ENCODE measurements at places on chromosomes 2 and 18. TPM values are rescaled to one million over a fixed set of nuclear protein-coding genes. Genes with fewer than 3 reads are reported as not detected.

The INHBB gene
- 0.25 TPM for total RNA-seq

The NOTO gene
- not detected for total RNA-seq

The EFR3B gene
- 0.28 TPM for total RNA-seq

The PLCL1 gene
- total RNA-seq, result 4.4 TPM

GRCh38 chr2:158321264-158321663, 135.3 kb downstream of the CCDC148 start:
- no peak for DNase-seq

GRCh38 chr18:25817546-25818237, 272.7 kb downstream of the SS18 start:
- no peak for DNase-seq

- DNase-seq, result no peak
These were observed 46.9 kb upstream of the ATP8B1 start for GRCh38 chr18:57850063-57850462.

GRCh38 chr2:31957354-31958139, 53.3 kb downstream of the MEMO1 start:
- no peak for DNase-seq

DNA sequence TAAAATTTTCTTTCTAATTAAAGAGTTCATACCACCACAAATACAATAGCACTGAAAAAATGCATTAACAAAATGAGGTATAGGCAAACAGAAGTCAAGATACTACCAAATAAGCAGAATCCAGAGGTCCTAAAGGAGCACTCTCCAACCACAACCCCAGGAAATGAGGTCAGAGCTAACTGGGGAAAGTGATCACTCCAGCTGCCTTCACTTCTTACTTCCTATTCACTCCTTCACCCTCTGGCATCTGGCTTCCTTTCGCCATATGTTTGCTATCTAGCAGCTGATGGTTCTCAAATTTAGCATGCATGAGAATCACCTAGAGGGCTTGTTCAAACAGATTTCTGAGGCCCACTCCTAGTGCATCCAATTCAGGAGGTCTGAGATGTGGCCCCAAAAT, 212.6 kb upstream of the ACVR2A start:
- no peak for DNase-seq

GRCh38 chr2:217382794-217383193, 522.9 kb upstream of the TNP1 start:
- DNase-seq, result no peak

DNA sequence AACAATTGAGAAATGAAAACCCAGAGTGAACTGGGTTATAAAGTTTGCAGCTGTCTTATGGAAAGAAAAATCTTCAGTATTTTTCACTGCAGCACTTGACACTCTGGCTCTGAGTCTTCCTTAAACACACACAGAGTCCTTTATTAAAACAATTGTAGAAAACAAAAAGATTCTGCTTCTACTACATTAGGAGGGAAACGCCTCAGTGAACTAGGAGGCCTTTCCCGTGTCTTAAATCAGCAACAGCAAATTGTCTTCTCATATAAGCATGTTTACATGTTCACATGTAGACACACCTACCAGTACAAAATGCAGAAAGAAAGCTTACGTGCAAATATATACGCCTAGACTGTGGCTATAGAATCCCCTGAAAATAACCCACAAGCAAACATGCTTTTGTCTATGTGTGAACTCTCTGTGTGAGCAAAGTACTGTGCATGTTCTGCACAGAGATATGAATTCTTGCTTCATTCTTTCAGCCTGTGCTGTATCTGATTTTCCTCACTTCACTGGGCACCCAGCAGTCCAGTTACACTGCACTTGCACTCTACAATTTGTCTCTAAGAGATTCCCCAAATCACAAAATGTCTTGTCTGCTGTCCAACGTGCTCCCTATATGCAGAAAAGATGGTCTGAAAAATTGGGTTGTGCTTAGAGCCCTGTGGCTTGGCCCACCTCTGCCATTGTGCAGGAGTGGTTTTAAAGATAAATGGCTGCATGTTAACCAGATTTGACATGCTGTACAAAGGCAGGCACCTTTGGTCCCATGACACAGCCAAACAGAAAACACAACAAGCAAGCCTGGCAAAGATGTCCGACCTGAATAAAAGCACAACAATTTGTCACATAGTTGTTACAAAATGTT, 24.5 kb downstream of the ZEB2 start:
- DNase-seq, result no peak

DNA sequence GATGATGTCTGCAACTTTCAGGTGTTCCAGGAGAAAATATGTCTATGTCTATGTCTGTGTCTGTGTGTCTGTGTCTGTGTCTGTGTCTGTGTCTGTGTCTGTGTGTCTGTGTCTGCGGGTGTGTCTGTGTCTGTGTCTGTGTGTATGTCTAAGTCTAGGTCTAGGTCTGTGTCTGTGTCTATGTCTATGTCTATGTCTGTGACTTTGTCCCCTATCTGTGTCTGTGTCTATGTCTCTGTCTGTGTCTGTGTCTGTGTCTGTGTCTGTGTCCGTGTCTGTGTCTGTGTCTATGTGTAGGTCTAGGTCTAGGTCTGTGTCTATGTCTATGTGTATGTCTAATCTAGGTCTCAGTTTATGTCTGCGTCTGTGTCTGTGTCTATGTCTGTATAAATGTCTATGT, 10.5 kb downstream of the IL1R2 start:
- no peak for DNase-seq

DNA sequence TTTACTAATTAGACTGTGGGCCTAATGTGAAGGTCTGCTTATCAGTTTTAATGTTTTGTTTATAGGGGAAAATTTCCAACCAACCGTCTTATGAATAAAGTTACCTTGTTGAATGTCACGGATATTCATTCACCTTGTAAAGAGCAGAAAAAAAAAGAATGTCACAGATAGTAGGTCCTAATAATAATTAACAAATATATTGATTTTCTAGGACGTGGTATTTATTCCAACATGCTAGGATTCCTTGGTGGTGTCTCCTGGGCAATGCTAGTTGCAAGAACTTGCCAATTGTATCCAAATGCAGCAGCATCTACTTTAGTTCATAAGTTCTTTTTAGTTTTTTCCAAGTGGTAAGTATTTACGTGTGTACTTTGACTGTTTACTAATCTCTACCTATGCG, 23.4 kb downstream of the PAPOLG start:
- no peak for DNase-seq

DNA sequence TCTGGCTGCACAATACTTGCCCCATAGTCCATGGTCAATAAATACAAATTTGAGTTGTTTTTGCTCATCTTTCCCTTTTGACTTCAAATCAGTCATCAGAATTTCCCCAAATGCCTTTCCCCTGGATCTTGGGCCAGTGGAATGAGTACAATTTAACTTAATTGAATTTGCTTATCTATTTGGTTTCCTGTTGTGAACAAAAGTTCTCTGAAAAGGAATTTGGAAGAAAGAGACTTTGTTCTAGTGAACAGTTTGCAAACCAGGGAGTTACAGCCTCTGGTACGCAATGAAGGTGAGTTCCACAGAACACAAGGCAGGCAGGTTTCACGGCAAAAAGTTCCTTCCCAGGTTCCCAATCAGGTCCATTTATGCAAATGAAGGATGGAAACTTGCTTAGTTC, 1.2 kb upstream of the UGT1A1 start:
- DNase-seq, result no peak

DNA sequence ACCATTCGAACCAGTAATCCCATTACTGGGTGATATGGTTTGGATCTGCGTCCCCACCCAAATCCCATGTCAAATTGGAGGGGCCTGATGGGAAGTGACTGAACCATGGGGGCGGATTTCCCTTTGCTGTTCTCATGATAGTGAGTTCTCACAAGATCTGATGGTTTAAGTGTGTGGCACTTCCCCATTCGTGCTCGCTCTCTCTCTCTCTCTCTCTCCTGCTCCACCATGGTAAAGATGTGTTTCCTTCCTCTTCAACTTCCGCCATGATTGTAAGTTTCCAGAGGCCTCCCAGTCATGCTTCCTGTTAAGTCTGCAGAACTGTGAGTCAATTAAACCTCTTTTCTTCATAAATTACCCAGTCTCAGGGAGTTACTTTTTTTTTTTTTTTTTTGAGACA, 62.6 kb downstream of the NBAS start:
- no peak for DNase-seq
